ENCODE measurements at places on chromosomes 7 and 10.

DNA sequence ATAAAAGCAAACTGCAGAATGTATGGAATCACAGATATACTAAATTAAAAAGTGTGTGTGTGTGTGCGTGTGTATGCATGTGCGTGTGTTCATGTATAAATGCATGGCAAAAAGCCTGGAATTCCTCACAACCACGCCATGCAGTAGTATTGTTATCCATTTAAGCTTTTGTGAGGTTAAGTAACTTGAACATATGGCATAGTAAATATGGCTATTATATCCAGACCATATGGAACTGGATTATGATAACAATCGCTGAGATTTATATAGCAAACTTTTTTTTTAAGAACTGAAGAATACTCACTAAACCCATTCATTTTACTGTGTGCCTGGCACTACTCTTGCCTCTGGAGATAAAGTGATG lies 22.3 kb upstream of the NANOS1 start:
- no peak for DNase-seq

DNA sequence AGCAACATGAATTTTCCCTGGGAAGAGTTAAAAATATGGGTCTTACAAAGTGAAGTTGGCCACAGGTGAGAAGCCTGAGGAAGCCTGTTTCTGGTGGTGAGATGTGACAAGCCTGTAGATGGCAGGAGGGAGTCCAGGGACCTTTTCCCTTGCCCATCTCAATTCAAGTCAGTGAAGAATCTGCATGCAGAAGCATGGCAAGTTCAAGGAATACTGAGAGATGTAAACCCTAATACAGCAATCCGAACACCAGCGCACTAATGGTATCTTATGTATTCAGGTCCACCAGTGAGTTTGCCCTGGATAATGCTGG lies 73.6 kb downstream of the RHOBTB1 start:
- DNase-seq = no peak

DNA sequence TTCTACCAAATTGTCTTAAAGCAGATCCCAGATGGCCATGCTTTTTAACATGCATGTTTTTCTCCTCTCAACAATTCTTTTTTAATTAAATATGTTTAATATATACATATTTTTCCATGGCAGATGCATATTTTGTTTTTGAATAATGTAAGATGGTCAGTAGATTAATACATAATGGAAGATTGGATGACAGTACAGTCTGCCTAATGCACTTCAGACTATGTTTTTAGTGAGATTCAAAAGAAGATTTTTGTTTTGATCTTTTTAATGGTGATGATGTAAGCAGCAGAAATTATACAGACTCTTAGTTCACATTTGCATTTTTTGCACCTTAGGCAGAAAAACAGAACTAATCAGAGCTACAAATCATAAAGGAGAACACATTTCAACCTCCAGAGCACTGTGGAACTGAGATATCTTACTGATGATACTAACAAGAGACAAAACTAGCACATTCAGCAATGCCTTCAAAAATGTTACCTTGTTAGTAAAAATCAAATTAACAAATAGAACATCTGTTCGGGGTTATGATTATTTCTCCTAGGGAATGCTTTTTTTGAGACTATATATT lies 203.4 kb downstream of the PHF14 start:
- no peak for DNase-seq

GRCh38 chr7:107972075-107972482 lies 30.9 kb downstream of the LAMB1 start:
- no peak for DNase-seq

DNA sequence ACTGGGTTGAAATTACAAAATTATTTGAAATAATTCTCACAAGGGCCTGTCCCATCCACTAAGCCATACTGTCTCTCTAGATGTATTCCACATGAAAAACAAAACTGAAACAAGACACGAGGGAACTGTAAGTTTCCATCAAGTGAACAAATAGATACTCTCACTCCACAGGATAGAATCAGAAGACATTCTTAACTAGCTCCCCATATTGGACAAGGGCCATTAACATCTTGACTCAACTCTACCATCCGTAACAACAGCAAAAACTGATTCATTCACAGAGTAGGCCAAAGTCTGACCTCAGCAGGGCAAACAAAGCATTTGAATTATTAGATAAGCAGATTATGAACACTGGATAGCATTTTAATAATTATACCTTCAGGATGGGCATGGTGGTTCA lies 29.1 kb downstream of the UBE2H start:
- DNase-seq = no peak

DNA sequence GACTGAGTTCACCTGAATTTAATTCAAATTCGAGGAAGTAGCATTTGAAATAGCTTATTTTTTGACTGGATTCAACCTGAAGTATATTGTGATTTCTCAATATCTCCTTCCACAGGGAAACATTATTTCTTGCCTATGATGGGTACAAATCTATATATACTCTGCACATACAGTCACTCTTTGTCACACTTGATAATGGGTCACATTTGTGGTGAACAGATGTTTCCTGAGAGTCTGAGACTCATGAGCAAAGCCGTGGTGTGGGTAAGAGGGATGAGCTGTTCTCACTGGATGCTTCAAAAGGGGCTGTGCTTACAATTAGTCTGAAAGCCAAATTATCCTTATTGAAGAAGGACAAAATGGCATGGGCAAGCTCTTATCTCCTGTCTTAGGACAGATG lies 18.0 kb upstream of the TBXAS1 start:
- DNase-seq = no peak

DNA sequence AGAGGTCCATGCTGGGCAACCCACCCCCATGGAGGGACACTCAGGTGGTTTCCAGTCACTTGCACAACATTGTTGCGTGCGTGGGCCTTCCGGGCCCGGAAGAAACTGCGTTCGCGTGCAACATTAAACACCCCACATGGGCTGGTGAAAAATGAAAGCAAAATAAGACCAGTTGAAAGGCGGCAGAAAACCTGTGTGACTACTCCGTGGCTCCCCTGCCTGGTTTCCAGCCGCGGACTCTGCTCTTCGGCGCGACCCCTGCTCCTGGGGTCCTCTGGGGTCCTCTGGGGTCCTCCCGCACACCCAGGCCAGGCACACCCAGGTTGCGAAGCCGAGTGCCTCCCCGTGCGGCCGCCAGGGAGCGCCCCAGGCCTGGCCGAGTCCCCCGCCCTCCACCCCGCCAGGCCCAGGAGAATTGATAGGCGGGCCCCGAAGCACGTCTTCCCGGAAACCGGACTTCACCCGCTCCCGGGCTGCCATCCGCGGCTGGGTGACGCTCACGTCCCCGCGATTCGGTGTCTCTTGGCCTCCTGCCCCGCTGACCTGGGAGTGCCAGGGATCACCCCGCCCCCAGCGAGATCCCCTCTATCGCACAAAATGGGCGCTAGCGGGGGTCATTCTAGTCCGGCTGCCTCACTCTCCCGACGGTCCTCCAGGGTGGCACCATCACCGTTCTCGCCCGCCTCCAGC lies 1.9 kb upstream of the SH2D4B start:
- no peak for DNase-seq

DNA sequence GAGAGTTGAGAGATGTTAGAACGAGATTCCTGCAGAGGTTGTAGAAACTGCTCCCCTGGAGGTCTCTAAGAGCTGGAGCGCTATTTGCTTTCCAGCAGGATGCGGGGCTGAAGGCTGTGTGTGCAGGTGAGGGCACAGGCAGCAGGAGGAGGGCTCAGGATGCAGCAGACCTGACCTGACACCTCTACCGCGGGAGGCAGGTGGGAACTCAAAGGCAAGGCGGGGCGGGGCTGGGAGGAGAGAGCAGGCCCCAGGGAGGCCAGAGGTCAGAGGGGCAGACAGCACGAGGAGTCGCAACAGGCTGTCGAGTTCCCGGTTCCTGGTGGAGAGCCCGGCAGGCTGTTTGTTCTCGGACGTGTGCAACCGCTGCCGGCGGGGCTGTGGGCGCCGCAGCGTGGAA lies 7.9 kb upstream of the CRTAC1 start:
- DNase-seq = no peak

DNA sequence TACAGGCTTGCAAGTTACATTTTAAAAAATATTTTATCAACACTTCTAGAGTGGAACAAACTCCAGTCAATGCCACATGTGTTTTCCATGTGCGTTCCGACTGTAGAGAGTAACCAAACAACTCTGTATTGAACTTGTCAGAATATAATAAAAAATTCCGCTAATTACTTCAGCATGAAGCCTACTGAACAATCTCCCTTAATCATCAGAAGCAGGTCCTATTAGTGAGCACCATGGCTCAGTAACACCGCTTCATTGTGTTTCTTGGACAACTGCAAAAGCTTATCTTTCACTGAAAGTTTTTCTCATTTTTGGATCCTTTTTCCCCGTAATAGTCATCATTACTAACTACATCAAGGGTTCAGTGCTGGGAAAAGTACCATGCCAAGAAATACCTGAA lies 117.0 kb downstream of the MKX start:
- no peak for DNase-seq

DNA sequence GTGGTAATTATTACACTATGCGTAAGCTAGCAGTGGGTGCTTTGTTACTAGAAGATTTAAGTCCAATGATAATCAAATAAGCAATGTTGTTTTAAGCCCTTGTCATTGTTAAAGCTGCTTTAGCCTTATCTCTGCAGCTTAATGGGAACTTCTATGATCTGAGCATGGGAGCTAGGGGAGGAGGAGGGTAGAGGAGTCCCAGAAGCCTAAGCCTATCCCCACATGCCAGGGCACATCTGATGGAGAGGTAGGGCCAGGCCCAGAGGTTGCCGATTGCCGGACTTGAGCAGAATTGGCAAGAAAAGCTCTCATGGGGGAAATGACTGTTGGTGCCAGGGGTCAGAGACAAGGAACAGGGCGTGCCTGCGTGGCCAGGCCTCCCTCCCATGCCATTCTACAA lies 13.4 kb downstream of the CUBN start:
- DNase-seq = no peak

DNA sequence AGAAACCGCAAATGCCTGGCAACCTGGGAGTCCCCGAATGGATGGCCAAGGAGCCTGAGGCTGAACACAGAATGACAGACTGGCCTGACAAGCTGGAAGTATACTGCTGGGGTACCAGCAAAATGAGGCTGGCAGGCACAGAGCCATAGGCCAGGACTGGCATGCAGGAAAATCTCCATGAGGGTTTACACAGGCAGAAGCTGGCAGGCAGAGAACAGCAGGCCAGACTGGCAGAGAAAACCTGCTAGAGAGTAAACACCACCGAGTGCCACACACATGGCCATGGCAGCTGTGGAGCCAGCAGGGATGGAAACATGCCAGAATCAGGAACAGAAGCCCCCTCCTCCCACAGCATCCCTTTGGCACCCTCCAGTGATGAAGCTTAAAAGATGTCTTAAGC lies 63.4 kb downstream of the CRPPA start:
- DNase-seq = no peak

GRCh38 chr7:17370901-17371585 lies 72.6 kb downstream of the AHR start:
- DNase-seq = no peak

DNA sequence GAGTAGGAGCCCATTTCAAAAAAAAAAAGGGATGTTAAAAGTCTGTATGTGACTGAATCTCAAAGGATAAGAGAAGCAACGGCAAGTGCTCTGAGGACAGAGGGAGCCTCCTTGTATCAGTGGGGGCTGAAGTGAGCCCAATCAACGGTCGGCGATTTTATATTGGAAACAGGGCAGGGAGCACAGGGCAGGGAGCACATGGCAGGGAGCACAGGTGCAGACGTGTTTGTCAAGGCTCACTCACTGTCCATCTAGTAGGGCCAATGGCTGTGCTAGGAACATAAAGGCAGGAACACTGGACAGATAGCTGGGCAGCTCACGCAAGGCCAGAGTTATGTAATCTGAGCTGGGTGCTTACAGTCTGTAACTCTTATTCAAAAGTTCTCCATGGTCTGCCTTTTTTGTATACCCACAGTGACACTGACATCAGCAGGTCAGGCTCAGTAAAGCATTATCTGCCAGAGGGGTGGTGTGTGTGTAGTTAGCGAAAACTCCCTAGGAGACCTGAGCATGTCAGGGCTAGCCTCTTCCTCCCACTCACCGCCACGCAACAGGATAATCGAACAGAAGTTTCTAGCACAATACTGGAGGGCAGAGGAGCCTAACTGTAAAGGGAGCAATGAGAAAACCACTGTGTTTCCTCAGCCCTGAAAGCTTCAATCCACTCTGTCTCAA lies 15.4 kb downstream of the AKR1B1 start:
- DNase-seq = no peak

DNA sequence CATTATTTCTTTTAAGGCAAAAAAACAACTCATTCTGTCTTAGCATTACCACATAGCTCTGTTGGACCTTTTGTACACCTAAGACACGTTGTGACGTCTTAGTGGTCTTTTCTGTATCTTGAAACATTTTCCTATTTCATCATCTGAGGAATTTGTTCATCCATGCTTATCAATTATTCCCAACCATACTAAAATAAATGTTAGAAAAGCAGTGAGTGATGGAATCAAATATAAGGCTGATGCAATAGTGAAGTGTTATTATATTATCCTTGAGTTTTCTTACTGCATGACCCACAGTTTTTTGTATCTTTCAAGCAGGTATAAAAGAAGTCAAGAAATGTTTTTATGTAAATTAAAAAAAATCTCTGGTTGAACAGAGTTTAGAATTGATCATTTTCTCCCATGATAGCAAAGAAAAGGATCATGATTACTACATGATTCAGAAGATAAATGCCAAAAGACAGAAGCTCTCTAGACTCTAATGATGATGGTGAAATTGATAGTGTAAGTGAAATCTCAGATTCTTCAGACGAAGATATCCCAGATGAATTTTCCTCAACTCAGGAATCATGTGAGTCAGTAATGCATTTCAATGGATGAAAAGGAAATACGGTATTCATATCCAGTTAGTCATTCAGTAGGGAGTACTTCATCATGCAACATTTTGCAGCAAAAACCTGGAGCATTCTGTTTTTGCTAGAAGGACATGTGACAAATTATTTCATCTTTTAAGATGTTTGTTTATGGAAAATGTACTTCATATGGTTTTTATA lies 51.4 kb downstream of the CELF2 start:
- no peak for DNase-seq
